ENCODE measurements at places on chromosomes 2 and 18.

GRCh38 chr2:67974559-67975430 is 88.0 kb downstream of the C1D start:
- DNase-seq = no peak

GRCh38 chr2:113716291-113716690 is 40.2 kb downstream of the SLC35F5 start:
- DNase-seq = no peak

DNA sequence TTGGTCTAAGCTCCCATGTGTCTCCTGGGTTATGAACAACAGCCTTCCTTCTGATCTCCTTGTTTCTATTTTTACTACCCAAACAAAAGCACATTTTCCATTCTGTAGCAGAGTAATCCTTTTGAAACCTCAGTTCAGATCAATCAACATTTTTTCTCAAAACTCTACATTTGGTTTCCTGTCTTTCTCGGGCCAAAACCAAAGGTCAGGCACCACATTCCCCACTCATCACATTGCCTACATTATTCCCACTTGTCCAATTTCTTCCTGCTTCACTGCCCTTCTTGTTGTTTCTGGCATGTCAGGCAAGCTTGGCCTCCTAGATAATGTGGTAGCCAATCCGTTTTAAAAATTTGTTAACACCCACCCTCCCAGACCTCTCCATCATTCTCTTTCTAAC is 196.8 kb downstream of the PPP1R1C start:
- DNase-seq = no peak

GRCh38 chr2:232229911-232230310 is 148.6 kb upstream of the ALPP start:
- DNase-seq = no peak

DNA sequence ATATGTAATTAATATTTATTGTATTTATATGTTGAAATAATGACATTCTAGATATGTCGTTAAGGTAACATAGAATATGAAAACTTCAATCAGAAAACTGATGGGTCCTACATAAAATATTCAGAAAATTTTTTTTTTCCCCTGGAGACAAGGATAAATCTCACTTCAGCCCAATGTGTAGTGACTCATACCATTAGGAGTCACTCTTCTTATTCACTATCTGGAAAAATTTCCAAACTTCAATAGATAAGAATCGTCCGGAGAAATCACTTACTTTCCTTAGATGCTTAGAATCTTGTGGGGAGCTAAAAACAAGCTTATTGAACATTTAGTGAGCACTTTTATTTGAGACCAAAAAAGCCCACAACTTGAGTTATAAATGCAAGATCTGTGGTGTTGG is 4.6 kb downstream of the SERPINB13 start:
- DNase-seq = no peak

DNA sequence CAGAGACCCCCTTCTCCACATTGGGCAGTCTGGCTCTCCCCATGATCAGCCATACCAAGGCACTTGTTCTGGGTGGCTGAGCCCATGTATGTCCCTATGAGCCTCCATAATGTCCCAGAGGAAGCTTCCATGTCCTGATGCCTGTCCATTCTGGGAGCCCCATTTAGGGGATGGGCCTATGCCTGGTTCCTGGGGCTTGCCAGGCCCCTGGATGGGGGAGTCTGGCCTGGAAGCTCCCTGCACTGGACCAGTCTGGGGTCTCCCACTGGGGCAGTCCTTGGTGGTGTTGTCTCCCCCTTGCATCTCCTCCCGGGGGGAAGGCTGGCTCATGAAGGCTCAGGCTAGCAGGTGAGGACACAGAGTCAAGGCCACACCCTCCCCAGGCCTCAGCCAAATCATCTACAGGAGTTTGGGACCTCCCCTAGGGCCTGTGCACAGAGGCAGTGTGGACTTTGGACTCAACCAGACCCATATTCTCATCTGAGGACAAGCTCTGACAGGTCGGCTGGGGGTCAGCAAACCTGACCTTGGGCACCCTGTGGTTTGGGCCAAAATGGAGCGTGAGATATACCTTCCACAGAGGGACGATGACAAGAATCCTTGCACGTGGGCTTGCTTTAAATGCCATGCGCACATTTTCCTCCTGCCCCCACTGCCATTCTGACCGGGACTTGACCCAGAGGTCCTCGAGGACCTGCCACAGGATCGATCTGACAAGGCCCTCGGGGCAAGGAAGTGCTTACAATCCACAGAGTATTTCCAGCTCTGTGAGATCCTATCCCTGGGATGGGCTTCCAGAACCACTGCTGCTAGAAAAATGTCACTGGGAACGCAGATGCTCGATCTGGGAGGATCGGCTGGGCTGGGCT is 38.8 kb downstream of the INHBB start:
- no peak for DNase-seq

GRCh38 chr2:3460156-3460555 is 59.2 kb downstream of the ADI1 start:
- no peak for DNase-seq

- DNase-seq = no peak
Observed at GRCh38 chr2:239229545-239230279, 171.1 kb downstream of the HDAC4 start.

DNA sequence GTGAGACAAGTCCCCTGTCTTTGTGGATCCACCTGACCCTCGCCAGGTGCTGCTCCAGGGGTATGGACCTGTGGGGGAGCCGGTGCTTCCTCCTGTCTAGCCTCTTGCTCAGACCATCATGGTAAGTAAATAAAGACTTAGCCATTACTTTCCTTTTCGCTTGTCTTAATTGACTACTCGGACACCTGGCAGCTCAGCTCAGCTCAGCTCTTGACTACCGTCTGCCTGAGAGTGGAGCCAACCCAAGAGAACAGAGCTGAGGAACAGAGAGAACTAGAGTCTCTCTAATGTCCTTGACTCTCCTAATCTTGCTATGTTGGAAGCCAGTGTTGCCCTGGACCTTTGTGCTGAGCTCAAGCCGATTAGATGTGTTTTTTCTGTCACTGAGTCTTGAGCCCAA is 170.3 kb upstream of the CXCR4 start:
- no peak for DNase-seq

DNA sequence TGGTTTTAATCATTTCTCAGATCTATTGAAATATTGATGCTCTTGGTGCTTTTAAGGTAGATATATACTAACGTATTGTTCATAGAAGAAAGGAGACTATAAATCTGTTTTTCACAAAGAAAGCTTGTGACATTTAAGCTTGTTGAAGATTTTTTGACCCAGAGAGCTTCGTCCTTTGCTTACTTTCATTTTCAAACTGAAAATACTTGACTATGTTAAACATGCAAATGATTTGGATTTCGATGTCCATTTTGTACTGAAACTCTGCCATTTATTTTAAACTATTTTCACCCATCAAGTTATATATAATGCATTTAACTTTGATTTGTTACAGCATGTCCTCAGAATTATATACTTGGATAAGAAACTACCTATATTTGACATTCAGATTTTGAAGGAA is 85.2 kb downstream of the SLC4A10 start:
- no peak for DNase-seq

DNA sequence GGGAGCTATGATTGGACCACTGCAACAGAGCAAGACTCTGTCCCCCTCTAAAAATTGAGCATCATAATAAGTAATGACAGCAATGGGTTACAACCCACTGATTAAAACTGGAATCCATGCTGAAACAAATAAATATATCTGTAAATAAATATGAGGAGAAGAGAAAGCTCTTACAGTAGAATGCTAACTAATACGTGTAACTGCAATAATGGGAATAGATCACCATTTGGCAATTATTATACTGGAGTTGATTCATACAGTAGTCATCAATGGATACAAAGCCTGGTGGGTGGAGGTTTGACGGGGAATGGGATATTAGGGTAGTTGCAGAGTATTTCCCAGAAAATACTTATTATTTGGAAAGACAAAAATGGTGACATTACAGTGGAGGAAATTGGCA is 6.1 kb upstream of the INO80B start:
- DNase-seq = no peak

DNA sequence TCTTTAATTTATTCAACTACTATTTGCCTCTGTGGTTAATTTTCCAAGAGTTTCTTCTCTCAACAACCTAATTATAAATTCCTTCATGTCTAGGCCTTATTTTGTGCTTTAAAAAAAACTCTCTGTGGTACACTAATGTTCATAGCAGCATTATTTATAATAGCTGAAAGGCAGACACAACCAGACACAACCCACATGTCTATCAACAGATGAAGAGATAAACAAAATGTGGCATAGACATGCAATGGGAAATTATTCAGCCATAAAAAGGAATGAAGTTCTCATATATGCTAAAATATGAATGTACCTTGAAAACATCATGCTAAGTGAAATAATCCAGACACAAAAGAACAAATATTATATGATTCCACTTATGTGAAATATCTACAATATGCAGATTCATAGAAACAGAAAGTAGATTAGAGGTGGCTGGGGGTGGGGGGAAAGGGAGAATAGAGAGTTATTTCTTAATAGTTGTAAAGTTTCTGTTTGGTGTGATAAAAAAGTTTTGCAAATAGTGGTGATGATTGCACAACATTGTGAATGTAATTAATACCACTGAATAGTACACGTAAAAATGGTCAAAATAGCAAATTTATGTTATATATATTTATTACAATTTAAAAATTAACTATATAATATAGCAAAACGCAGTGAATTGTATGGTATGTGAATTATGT is 28.1 kb upstream of the RASGRP3 start:
- DNase-seq = no peak

GRCh38 chr2:129798301-129798581 is 181.2 kb upstream of the RAB6C start:
- DNase-seq = no peak

DNA sequence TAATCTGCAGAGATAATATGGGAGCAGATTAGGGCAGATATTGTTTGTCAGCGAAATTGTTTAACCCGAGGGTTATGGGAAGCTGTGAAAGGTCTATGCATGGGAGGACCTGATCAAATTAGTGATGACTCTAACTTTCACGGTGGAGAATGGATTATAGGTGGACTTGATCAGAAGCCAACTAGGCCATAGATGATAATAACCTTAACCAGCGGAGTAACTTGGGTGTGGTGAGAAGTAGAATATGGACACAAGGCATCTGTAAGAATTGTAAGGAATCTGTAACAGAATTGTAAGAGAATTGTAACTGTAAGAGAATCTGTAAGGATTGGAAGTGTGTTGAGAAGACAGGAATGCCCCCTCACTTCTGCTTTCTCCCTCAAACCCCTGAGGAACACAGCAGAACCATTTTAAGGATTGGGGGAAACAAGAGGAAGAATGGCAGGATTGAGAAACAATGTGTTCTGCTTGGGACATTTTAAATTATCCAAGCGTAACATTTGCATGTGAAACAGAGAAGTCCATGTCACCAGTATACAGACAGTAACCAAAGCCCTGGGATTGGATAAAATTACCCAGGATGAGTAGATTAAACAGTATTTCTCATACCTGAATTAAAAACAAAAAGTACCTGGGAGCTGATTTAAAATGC is 14.9 kb upstream of the SLC39A10 start:
- DNase-seq = no peak

DNA sequence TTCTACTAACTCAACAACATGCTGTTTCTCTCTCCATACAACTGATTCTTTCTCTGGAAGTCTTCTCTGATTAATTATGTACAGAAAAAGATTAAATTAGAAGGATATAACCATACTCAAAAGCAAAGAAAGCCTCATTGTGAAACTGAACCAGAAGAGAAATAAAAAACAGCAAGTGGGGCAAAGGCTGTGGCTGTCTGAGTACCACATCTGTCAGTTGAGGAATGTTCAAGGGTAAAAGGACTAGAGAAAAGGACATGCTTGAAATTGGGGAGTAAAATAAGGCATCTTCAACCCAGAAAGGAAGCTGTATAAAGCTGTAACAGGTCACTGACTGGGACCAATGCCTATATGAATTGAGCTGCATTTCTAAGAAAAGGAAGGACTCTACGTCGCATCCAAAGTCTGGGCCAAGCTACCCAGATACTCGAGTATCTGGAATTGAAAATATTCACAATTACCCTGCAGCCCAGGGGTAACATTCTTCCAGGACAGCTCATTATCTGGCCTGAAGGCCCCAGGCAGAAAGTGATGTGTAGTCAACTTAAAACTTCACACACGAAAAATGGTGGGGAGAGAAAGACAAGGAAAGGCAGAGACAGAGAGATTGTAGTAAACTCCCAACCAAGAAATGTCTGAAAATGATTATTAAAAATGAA is 356.0 kb upstream of the GALNT5 start:
- DNase-seq = no peak

- no peak for DNase-seq
Observed at GRCh38 chr18:74715306-74715705, 117.6 kb downstream of the ZNF407 start.

- DNase-seq = no peak
Observed at GRCh38 chr2:219079417-219079816, 18.7 kb upstream of the IHH start.

DNA sequence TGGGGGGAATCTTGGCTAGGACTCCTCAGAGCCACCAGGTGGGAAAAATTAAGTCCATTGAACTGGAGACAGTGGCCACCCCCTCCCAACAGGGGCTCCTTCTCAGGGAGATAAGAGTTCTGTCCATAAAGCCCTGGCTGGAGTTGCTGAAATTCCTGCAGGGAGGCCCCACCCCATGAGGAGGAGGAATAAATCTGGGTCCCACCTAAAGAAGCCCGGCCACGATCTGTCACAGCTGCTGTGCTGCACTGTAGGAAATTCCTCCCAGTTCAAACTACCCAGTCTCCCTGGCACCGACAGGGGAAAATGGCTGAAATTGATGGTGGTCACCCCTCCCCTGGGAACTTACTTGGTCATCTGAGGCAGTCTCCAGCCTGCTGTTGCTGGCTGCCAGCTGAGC is 215.0 kb downstream of the THSD7B start:
- no peak for DNase-seq

- no peak for DNase-seq
Observed at GRCh38 chr2:127342101-127342500, 45.7 kb downstream of the MAP3K2 start.

GRCh38 chr2:51528156-51528555 is 496.2 kb upstream of the NRXN1 start:
- DNase-seq = no peak

DNA sequence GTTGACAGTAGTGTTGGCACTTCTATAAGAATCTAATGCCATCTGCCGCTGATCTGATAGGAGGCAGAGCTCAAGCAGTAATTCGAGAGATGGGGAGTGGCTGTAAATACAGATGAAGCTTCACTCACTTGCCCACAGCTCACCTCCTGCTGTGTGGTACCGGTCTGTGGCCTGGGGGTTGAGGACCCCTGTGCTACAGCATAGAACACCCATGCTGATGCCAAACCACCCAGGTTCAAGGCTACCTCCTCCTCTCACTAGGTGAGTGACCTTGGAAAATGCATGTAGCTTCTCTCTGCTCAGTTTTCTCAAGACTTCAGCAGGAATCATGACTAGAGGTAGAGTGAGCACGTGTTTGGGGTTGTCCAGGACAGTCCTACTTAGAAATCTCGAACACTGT is 263.4 kb downstream of the SH3BP4 start:
- no peak for DNase-seq
